NCI-H524 (cell line): ENCODE measurements at places on chromosomes 12 and 14.

DNA sequence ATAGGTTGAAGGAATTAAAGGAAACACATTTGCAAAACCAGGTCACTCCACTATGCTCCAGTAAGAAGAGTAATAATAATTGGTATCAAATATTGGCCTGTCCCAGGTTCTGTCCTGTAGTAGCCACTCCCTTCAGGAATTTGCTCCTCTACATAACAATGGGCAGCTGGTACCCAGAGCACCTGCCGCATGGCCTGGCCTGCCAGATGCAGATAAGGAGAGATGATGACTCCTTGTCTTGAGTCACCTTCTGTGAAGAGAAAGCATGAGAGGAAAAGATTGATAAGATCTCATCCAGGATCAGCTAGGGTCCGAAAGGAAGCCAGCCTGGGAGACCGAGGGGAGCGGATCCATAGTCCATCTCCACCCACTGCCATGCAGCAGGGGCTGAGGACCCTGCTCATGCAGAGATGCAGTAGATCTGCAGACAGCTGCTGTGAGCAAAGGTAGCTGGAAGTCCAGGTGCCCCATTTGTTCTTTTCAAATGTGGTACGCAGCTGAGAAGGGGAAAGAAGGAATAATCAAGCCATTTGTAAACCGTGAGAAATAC lies 24.3 kb downstream of the VCPKMT start:
- no peak for DNase-seq

- DNase-seq = no peak
Measured at GRCh38 chr12:98352835-98353234, 162.6 kb upstream of the TMPO start.

DNA sequence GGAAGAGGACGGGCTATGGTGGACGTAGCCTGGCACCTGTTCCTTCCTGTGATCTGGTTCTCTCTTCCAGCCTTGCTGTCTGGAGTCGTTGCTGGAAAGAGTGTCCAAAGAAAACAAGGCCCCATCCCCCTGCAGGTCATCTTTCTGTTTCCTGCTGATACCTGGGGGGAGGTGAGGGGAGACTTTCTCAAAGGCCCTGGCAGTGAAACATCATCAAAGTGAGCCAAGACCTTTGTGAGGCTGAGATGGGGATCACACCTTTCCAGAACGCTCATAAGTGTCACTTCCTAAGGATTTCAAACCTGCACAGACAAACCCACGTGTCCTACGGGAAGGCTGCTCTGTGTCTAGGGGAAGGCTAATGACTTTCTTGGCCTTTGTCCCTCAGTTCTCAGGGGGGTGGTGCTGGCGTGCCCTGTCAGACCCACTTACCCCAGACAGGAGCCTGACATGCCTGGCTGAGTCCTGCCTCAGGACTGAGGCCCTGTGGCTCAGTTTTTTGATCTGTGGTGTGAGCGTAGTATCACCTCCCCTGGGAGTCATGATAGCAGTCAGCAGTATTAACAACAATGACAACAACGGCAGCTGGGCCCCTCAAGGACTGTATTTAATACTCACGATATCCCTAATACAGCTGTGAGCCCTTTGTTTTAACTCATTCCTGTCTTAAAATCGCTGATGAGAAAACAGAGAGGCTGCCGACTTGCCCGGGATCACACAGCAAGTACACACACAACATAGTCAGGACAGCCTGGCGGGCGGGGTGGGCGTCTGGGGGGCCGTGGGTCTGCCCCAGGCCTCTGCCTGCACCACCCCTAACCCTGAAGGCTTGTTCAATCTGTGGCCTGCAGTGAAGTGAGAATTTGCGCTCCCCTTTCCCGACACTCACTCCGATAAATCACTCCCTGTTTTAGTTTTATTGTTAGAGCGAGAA lies 235.2 kb downstream of the SLC41A2 start:
- peak; percentile 66 for DNase-seq

DNA sequence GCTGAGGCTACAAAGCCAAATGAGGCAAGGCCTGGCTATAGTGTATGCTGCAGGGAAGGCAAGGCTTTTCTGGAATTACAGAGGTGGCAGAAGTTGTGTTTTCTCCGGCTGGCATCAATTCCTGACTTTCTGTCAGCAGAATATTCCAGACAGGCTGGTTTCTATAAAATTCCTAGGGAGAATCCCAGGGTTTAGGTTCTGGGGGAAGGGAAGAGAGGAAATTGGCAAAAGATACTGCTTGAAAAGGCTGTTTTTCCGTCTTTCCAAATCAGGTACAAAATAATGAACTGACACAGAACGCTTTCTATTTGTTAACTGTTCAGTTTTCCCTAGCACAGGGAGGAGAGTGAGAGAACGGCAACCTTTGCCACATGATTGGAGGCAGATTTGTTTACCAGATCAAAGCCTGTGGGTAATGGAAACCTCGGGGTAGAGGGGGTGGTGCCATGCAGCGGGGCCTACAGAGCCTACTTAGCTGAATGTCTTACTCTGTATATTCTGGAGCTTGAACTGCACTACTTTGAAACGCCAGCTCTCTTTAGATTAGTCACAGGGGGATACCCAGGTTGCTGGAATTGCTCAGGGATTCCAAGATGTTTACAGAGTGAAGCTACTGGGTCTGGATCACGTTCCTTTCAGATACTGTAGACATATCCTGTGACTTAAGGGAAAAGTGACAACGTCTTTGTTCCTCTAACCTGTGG lies 65.8 kb upstream of the DACT1 start:
- DNase-seq = no peak

- DNase-seq = peak; percentile 22
Measured at GRCh38 chr12:65170209-65170881, 962 bp downstream of the LEMD3 start.

DNA sequence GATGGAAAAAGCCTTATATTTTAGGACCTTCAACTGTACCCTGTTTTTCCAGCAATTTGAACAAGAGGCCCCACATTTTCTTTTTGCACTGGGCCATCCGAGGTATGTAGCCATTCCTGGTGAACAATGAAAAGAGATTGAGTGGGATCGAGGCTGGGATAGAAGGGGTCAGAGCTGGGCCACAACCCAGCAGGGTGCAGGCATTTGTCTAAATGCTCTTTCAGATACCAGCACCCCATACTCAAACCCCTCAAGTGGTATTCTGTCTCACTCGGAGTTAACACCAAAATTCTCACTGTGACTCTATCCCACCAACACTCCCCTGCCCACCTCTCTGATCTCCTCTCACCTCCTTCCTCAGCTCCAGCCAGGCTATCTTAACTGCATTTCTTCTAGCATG lies 26.8 kb downstream of the DUSP6 start:
- no peak for DNase-seq

DNA sequence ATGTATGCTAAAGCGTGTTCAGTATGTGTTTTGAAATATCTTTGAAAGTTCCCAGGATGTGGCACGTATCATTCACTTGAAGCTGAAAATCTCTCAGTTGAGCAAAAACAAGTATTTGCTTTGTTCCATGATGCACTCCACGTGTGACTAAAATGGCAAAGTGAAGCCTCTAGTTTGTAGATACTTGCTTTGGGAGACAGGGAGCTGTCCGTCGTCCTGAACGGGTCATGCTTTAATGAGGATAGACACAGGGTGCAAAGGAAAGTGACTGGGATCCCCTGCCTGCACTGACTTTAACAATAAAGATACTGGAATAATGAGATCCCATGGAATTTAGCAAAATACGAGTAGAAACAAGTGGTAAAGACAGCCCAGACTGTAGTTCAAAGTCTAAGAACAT lies 991.4 kb downstream of the NRXN3 start:
- DNase-seq = no peak

DNA sequence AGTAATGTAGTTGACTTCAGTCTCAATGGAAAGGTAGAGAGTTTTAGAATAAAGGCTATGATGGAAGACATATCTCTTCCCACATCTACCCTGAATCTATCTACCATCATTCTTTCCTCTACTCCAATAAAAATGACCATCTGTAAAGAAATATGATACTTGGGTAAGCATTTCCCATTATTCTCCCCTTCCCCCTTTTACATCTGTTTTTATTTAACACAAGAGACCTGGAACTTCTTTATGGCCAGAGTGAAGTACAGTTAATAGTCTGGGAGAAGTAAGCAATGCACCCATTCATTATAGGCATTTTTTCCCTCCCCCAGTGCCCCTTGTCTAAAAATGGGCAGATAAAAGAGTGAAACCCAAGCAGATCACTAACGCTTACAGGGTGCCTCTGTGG lies 6.5 kb downstream of the TPH2 start:
- peak; percentile 77 for DNase-seq

- DNase-seq = no peak
Measured at GRCh38 chr12:57549203-57549908, 488 bp upstream of the KIF5A start.

DNA sequence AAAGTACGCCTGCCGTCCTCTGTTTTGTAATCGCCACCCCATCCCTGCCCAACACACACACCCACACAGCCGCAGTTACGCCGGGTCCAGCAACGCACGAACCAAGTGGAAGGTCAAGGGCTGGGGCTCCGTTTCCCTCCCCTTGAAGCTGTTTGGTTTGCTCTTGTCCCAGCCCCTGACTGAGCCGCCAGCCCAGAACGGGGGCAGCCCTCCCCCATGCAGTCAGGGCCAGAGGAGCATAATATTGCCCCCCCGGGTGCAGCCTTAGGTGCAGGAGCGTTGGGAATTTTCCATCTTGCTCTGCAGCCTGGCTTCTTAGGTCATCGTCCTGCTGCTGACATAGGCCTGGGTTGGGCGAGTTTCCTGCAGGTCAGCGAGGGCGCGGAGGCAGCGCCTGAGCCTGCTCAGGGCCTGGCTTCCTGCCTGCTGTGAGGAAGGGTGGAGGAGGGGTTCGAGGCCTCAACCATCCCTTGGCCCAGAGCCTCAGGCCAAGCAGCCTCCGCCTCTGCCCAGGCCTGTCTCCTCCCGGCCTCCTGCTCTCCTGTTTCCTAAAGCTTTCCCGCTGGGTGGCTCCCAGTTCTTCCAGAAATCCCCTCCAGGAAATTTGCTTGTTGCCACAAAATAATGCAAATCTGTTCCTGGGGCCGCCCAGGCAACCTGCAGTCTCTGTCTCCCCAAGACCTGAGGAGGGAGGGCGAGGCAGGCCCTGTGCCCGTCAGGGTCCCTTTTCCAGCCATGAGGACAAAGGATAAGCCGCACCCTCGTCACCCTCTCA lies 44.5 kb downstream of the PSMA6 start:
- no peak for DNase-seq

GRCh38 chr14:24422261-24422660 lies 7.2 kb downstream of the CBLN3 start:
- no peak for DNase-seq

DNA sequence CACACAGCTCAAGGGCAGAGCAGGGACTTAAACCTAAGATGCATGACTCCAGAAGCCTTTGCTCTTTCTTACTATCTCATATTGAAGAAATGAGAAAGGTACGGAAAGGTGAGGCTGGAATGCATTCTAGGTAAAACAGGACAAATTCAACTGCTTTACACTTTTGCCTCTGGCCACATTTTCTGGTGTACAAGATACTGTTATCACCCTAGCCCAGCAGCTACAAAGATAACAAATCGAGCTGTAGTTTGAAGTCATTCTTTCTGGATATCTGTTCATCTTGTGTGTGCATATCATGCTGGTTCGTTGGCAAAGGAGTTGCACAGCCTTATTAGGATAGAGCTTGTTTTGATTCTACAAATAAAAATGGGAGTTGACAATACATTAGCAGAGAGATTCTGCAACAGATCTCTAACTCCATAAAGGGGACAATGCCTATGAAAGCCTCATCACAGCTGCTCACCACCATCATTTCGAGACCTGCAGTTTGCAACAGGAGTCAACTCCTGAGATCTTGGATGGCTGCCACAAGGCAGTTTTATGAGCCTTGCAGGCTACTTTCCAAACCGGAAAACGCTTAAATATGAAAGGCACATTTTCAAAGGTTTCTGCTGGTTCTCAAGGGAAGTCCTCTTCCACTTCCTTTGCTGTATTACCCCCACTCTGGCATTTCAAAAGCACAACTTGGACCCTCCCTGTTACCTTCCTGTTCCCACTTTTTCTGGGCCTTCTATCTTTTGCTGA lies 64.9 kb downstream of the STXBP6 start:
- DNase-seq = no peak

DNA sequence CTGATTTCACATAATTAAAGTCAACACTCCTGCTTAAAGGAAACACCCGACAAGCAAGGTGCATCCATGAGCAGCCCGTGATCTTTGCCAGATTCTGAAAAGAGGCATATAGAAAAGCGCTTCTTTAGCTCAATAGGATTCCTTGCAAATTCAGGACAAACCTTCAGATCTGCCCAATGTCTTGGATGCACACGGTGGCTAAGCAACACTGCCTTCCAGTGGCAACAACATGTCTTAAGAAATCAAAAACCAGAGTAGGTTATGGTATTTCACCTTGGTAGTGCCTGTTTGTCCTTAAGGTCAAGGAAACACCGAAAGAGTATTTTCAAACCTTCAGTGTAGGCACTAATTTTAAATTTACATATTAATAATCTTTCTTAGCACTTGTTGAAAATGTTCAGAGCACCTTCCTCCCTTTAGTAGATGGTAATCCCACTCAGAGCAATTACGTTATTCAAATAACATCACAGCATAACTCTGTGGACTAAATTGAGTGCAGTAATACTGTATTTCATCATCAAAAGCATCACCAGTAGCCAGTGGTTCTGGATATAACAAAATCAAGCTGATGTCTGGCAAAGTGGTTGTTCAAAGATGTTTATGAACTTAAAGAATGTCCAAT lies 58.0 kb upstream of the CDKN3 start:
- peak; percentile 30 for DNase-seq

GRCh38 chr14:57818511-57818910 lies 47.4 kb downstream of the SLC35F4 start:
- DNase-seq = no peak

DNA sequence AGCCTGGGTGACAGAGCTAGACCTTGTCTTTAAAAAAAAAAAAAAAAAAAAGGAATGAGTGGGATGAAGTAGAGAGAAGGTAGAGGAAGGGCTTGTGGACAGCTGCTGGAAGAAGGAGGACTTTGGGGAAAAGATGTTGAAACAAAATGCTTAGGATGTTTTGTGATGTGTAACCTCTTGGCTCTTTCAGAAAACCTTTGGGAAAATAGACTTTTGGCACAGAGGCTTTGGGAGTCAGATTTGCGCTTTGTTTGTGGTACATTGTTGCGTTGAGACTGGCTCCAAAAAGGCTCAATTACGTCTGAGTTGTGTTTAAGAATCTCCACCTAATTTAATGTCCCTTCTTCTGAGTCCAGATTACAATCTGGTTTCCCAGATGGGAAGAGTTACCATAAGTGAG lies 32.9 kb upstream of the SPTLC2 start:
- DNase-seq = no peak

DNA sequence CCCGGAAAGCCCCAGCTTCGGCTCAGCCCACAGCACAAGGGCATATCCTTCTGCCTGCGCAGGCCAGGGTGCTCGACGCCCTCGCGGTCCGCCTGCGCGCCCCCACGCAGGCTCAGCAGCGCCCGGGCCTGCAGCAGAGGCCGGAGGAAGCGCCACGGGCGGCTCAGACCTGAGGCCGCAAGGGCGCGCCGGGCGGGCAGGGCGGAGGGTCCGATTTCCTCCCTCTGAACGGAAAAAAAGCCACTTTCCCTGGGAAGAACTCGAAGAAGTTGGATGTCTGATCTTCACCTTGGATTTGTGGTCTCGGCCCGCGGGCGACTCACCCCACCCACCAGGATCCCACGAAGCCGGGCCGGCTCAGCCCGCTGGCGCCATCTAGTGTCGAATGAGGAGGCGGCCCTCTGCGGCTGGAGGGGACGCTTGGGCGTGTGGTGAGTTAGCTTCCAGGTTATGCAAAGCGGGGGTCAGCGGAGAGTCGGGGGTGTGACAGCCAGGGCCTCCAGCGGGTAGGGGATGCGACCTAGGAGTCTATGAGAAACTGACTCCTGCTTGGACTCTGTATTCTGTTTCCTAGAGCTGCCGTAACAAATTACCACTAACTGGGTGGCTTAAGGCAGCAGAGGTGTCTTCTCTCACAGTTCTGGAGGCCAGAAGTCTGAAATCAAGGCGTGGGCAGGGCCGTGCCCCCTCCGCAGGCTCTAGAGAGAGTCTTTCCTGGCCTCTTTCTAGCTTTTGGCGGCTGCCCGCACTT lies 40.0 kb upstream of the SRSF5 start:
- peak; percentile 89 for DNase-seq
